T-cell (primary cell): ENCODE measurements at places on chromosomes 5 and 9. TPM values are rescaled to one million over a fixed set of nuclear protein-coding genes. Genes with fewer than 3 reads are reported as not detected.

HAPLN1 gene
- total RNA-seq: not detected

DNA sequence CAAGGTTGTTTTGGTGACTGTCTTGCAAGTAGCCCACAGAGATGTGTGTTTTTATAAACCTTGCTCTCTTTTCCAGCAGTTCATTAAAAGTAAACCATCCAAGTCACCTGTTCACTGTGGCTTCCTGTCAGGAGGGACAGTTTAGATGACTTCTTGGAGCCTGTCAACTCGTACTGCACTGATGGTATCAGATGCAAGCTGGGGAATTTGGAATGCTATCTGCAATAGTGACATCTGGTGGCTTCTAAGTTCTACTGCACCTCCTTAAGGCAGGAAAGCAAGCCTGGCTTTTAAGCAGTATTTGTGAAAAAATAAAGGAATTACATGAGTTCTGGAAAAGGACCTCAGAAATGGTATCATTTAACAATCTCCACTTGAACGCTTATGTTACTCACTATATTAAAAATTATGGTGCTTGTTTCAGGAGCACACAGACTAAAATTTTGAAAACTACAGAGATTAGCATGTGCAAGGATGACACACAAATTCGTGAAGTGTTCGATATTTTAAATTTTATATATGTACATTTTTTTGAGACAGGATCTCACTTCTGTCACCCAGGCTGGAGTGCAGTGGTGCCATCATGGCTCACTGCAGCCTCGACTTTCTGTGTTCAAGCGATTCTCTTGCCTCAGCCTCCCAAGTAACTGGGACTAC, 164.0 kb downstream of the TTC39B start:
- no peaks in the 10 kb centered on the region for H3K36me3 ChIP-seq
- H3K4me3 ChIP-seq: no peak overlapping the region
- H3K27me3 ChIP-seq: no peaks in the 10 kb centered on the region
- no peaks in the 10 kb centered on the region for H3K4me1 ChIP-seq
- H3K27ac ChIP-seq: no peak overlapping the region

DNA sequence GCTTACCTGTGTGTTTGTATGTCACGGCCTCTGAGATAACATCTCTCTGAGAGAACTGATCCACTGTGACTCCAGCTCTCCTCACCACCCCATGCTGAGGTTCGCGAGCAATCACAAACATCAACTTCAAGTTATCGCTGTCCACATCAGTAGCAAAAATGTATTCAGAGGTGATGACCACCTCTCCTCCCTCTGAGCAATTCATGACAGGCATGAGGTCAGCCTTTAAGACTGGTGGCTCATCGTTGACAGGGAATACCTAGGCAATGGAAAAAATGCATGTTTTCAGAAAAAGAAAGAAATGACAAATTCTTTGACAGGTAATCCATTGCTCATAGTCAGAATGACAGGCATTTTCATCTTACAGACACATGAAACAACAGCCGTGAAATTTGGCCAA, 90.3 kb upstream of the CER1 start:
- no peaks in the 10 kb centered on the region for H3K4me1 ChIP-seq
- no peaks in the 10 kb centered on the region for H3K36me3 ChIP-seq
- no peak overlapping the region for H3K4me3 ChIP-seq
- no peaks in the 10 kb centered on the region for H3K27me3 ChIP-seq
- DNase-seq: no peak
- no peak overlapping the region for H3K27ac ChIP-seq

DNA sequence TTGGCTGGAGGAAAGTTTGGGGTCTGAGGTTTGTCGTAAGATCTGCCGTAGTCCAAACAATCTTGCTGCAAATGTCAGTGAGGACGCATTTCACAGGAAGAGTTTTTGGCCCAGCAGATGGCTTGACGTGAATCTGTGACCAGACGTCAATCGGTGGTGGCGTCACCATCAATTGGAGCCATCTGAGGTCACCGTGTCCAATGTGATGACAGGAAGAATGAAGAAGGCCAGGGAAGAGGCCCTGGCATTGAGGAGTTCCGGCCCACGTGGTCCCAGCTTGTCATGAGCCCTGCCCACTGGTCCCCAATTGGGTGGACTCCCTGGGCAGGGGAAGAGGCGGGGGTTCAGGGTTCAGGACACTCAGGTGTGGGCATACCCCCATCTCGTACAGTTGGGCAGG, 79.9 kb downstream of the OLFM1 start:
- no peaks in the 10 kb centered on the region for H3K4me1 ChIP-seq
- no peak overlapping the region for H3K4me3 ChIP-seq
- no peak overlapping the region for H3K27ac ChIP-seq
- H3K27me3 ChIP-seq: peaks cover 16% of the 10 kb centered on the region

DNA sequence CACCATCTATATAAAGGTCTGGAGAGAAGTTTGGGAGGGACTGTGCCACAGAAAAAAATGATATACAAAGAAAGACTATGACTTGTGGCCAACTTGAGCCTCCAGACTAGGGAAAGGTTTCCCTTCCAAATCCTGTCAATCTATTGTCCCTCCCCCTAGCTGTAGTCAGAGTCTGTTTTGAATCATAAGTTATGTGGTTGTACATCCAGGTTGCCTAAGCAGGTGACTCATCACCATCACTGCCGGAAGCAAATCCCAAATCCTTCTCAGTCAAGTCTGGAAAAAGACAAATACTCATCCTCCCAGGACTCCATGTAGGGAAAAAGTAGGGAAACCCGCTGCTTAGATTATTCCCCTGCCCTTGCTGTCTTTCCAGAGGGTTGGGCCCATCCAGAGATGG, 235.7 kb downstream of the CDK5RAP2 start:
- H3K27ac ChIP-seq: no peak overlapping the region
- no peaks in the 10 kb centered on the region for H3K27me3 ChIP-seq
- H3K4me1 ChIP-seq: no peaks in the 10 kb centered on the region
- H3K4me3 ChIP-seq: no peak overlapping the region

GRCh38 chr5:19125956-19126713, 861.9 kb downstream of the CDH18 start:
- no peak overlapping the region for H3K4me3 ChIP-seq
- no peaks in the 10 kb centered on the region for H3K36me3 ChIP-seq
- H3K27ac ChIP-seq: no peak overlapping the region
- no peaks in the 10 kb centered on the region for H3K4me1 ChIP-seq
- DNase-seq: no peak

GDNF gene
- total RNA-seq: not detected

GRCh38 chr5:180180421-180180820, 28.6 kb downstream of the RASGEF1C start:
- no peak overlapping the region for H3K4me3 ChIP-seq
- H3K36me3 ChIP-seq: no peaks in the 10 kb centered on the region
- DNase-seq: no peak
- H3K27ac ChIP-seq: no peak overlapping the region
- H3K4me1 ChIP-seq: no peaks in the 10 kb centered on the region

DNA sequence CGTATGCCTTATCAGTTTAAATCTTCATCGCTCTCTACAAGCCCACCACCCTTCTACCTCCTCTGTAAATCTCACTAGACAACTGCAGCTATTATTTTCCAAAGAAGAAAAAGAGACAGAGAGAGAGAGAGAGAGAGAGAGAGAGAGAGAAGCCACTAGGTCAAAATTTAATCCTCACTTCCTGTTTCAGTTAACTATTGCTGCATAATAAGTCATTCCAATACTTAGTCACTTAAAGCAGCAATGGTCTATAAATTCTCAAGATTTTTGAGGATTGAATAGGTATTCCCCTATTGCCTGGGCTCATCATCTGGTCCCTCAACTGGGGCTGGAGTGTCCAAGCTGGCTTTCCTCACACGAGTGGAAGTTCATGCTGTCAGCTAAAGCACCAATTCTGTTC, 68.8 kb downstream of the ITGA1 start:
- H3K27ac ChIP-seq: no peak overlapping the region
- H3K4me3 ChIP-seq: no peak overlapping the region
- H3K27me3 ChIP-seq: no peaks in the 10 kb centered on the region

C5orf52 gene
- not detected for total RNA-seq
